ENCODE measurements at places on chromosomes 12 and 14. TPM values are rescaled to one million over a fixed set of nuclear protein-coding genes. Genes with fewer than 3 reads are reported as not detected.

Gene KIF26A
- not detected for total RNA-seq

- DNase-seq = no peak
- peak overlapping the region; percentile 30 for H3K4me3 ChIP-seq
- H3K27ac ChIP-seq = no peak overlapping the region
Observed at GRCh38 chr12:111764120-111764821, 2.5 kb upstream of the ALDH2 start.

DNA sequence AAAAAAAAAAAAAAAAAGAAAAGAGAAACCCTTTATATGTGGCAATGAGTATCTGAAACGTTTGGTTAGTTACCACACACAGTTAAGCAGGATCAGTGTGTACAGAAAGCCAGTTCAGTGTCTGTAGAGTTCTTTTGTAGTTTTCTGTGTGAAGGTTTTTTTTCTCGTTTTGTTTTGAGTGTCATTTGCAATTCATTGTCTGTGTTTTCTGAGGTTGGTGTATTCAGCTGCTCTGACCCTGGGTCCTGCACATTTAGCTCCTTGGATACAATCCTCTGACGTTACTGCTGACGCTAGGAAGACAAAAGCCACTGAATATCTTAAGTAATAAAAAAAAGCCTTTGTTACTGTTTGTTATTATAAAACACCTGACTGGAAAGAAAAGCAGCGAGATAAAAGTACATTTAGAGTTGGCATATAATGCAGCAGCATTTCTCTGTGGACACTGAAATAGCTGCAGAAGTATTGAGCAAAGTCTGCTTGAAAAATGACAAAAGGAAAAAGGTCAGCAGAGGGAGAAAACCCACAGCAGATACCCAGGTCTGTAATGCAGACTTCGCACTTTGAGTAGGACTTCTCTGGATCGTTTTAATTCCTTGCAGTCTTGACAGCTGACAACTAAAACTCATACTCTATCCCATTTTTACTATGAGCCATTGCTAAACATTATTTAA lies 89.0 kb downstream of the POLR3B start:
- DNase-seq = no peak
- no peak overlapping the region for H3K4me3 ChIP-seq
- no peaks in the 10 kb centered on the region for H3K27me3 ChIP-seq
- H3K4me1 ChIP-seq = no peaks in the 10 kb centered on the region
- peaks cover 9% of the 10 kb centered on the region for H3K36me3 ChIP-seq

Gene AMDHD1
- total RNA-seq = 0.74 TPM

DNA sequence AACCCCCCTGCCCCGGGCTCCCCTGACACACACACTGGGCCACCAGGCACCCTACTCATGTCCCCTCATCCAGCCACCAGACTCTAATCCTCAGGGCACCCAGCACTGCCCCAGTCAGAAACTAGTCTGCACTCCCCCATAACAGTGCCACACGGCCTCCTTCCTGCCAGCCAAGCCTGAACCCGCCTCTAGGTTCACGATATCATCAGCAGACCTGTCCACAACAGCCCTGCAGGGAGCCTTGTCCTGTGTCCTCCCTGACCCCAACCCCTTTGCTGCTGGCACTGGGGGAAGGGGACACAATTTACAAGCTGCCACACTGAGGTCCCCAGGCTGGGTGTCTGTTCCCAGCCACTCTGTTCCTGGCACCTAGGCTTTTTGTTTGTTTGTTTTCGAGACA lies 33.6 kb downstream of the LTBP2 start:
- H3K27ac ChIP-seq = no peak overlapping the region
- H3K4me3 ChIP-seq = no peak overlapping the region
- H3K4me1 ChIP-seq = peaks cover 14% of the 10 kb centered on the region
- DNase-seq = no peak

GRCh38 chr14:80850197-80850814 lies 91.2 kb downstream of the CEP128 start:
- H3K27me3 ChIP-seq = no peaks in the 10 kb centered on the region
- no peak for DNase-seq
- H3K36me3 ChIP-seq = no peaks in the 10 kb centered on the region
- no peak overlapping the region for H3K4me3 ChIP-seq
- no peak overlapping the region for H3K27ac ChIP-seq

- no peak within 1 kb of the TSS for H3K27ac ChIP-seq
- peak within 1 kb of the TSS; percentile 75 for H3K4me3 ChIP-seq
- peak; percentile 61 for DNase-seq
- H3K27me3 ChIP-seq = peaks cover 61% of the 10 kb centered on the region
Observed at GRCh38 chr12:95790033-95790916, at the start of gene NTN4. NTN4 (minus strand) TSS chr12:95790764; CDS start chr12:95790309, 455 bp downstream.

Gene ESRRB
- total RNA-seq = 0.33 TPM

GRCh38 chr12:31801872-31802271 lies 73.1 kb upstream of the AMN1 start:
- H3K27ac ChIP-seq = peak overlapping the region; percentile 75
- no peaks in the 10 kb centered on the region for H3K27me3 ChIP-seq
- H3K36me3 ChIP-seq = no peaks in the 10 kb centered on the region
- H3K4me3 ChIP-seq = no peak overlapping the region
- H3K4me1 ChIP-seq = peaks cover 16% of the 10 kb centered on the region

Gene NAP1L1
- 420 TPM for total RNA-seq

Measured in natural killer cell treated with Interleukin-12 subunit alpha and Interleukin-12 subunit beta and Interleukin-15 and Interleukin-18, amount 100 ng/mL, for 72 hours (primary cell).